Fibroblast of the aortic adventitia (primary cell): ENCODE measurements at places on chromosomes 4 and X. TPM values are rescaled to one million over a fixed set of nuclear protein-coding genes. Genes with fewer than 3 reads are reported as not detected.

- DNase-seq = no peak
These were observed 67.7 kb upstream of the SRD5A3 start for GRCh38 chr4:55278316-55278715.

- DNase-seq = no peak
These were observed 9.8 kb downstream of the SMIM9 start for GRCh38 chrX:154824638-154825037.

BEX3 gene
- total RNA-seq = 222 and 678 TPM in 2 replicates

ARSJ gene
- 12.4 and 23.8 TPM in 2 replicates for total RNA-seq

DNA sequence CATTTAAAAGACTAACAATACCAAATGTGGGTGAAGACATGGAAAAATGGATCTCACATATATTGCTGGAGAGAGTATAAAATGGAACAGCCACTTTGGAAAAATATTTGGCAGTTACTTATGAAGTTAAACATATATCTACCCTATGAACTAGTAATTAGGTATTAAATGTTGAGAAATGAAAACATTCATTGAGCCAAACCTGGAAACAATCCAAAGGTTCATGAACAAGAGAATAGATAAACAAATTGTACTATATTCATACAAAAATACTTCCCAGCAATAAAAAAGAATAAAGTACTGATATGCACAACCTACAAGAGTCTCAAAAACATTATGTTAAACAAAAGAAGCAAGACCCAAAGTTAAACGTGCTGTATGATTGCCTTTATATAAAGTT, 4.0 kb upstream of the EGF start:
- no peak for DNase-seq

HNRNPDL gene
- 97.0 and 148 TPM in 2 replicates for total RNA-seq

DNA sequence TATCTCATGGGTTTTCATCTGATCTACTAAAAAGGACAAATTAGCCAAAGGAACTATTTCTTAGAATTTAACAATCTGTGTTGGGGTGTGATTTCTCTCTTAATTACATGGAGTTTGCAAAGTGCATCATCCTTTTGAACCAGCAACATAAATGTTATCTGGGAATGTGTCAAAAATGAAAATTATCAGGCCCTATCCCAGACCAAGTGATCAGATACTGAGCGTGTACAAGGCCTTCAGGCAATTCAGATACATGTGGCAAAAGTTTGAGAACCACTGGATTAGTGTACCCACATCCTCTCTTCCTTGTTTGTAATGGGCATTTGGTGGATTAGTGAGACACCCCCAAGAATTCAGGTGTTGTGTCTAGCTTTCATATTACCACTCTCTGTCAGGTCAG, 3.8 kb downstream of the SH3D19 start:
- DNase-seq = no peak

DNA sequence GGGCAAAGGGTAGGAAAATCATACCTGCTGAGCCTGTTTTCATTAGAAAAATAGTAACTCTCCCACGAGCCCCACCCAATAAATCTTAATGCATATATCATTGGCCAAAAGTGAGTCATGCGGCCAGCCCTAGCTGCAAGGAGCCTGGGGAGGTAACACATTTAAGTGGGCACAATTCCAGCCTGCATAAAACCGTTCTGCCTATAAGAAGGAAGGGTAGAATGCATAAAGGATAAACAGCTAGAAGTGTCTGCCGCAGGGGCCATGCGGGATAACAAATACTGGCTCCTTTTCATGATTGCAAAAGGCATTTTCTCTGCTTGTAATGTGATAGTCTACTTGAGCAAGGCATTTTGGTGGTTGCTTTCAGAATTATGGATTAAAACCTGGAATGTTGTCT, 37.1 kb downstream of the EFHC2 start:
- DNase-seq = peak; percentile 1

- DNase-seq = no peak
These were observed 11.5 kb downstream of the ZFYVE28 start for GRCh38 chr4:2406920-2407319.

- DNase-seq = peak; percentile 18
These were observed 63.5 kb upstream of the ARHGAP36 start for GRCh38 chrX:130994671-130995070.

GRCh38 chrX:53312946-53313727, 31.8 kb upstream of the IQSEC2 start:
- DNase-seq = peak; percentile 66

GRCh38 chr4:74376888-74377483, 12.0 kb downstream of the EREG start:
- peak; percentile 83 for DNase-seq

RBM46 gene
- total RNA-seq = 0.57 TPM in 1 of 2 replicates, not detected in the other

ANAPC10 gene
- 4.9 and 33.0 TPM in 2 replicates for total RNA-seq

DNA sequence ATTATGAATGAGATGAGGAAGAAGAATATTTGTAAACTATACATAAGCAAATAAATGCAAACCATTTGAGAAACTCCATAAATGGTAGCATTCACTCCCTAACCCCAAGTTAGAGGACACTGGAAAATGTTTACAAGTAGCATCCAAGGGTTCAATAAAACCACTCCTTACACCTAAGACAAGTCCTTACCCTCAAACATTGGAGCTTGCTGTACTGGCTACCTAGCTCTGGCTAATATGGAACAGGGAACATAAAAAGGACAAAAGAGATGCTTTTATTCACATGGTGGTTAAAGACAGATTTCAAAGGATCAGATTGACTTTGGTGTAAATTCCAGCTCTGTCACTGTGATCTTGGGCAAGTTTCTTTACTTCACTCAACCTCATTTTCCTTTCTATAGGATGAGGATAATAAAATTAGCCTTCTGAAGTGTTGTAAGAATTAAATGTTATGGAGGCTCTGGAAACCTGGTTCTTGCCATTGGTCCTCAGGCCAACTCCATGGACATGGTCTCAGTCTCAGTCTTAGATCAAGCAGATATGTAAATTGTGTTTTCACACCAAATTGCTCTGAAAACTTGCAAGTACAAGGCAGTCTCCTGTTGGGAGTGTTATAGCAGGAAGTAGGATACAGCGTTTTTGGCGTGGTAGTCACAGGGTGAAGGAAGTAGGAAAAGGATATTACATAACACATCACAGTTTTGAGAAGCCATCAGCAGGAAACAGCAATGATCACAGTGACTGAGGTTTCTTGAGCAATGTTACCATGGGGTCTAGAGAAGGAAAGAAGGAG, 3.3 kb downstream of the CXCL1 start:
- peak; percentile 45 for DNase-seq

GRCh38 chr4:40308528-40309122, 26.5 kb upstream of the CHRNA9 start:
- DNase-seq = no peak

USP17L13 gene
- not detected in 2 replicates for total RNA-seq

CLDN22 gene
- under 0.01 TPM in 1 of 2 replicates, not detected in the other for total RNA-seq

- peak; percentile 86 for DNase-seq
These were observed 98.2 kb upstream of the ARSJ start for GRCh38 chr4:114077610-114078009.

DNA sequence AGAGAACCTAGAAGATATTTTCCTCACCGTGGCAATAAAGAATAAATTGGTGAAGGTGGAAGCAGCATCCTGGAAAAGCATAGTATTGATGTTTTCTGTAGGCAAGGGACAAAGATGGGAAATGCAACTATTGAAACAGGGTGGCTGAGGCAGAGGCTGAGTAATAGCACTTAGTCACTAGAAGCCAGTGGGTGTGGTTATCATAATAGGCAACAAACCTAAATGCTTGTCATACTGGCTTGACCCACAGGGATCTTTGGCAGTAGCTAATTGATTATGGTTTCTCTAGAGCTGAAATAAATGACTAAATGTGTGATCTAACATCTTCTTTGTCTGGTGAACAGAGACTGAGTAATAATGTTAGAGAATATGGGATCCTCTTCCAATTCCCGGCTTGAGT, 353.6 kb upstream of the RPS6KA3 start:
- peak; percentile 44 for DNase-seq

DNA sequence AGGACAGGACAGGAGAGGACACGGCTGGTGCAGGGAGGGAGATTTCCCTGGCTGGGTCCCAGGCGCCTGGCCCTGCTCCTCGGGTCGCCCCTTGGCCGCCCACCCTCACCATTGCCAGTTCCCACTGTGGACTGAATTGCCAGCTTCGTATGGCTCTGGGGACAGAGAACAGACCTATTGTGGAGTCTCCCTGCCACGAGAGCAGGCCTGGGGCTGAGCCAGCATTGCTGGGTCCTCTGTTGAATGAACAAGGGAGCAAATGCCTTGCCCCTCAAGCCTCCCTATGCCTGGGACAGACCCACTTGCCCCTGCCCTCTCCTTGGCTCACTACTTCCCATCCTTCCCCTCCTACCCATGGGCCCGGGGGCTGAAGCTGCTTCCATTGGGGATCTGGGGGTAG, 4.3 kb downstream of the PLXNA3 start:
- DNase-seq = no peak

DNA sequence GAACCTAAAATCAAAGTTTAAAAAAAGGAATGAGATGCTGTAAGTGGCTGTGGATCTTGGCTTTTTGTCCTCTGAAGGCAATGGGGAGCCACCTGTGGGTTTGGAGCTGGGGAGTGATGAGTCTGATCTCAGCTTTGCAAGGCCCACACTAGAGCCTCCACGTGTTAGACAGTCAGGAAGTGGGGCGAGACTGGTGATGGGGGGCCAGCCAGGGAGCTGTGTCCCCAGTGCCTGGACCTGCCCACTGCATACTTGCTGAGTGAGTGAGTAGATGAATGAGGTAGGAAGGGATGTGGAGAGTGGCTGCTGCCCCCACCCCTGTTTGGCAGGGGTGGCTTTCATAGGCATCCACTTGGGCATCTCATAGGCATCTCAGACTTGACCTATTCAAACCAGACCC, 84.0 kb downstream of the NHSL2 start:
- DNase-seq = no peak

DNA sequence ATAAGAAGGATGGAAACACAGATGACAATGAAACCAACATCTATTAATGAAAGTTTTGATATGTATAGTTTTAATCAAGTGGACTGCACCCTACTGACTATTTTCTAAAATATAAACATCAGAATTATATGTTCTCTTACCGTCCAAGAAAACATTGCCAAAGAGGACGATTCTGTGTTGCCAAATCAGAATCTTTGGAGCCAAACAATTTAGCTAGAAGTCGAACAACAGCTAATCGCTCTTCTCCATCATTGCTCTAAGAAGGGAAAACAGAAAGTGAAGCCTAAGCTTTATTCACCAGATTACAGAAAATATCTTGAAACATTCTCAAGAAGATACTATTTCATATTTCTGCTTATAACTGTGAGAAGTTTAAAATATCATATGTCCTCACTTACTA, 64.2 kb downstream of the PDS5A start:
- peak; percentile 6 for DNase-seq

CT45A10 gene
- total RNA-seq = not detected in 2 replicates

CXorf38 gene
- 2.8 and 10.0 TPM in 2 replicates for total RNA-seq

TSPAN6 gene
- total RNA-seq = 32.5 and 46.6 TPM in 2 replicates

DNA sequence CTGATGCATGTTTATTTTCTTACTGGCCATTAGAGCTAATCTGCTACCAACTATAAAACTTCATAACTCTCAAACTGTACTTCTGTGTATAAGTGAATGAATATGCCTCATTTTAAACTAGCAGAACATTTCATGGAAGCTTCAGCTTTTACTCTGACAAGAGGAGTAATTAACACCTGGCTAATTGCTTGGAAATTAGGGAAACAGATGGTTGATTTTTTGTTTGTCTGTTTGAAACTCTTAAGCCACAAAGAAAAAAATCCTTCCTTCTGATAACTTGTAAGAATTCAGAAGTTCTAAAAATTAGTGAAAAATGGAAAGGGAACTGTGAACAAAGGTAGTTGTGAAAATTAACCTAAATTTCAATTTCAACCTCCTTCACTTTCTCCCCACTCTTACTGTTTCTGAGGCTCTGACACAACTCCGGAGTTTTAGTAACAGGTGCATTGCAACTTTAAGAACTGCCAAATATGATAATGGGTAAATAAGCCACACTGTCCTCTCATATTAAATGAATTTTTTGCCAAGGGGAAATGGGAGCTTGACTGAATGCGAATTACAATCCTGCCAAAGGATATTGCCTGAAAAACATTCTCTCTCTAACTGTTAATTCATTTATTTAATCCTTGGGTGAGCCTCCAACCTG, 1.0 kb downstream of the EGF start:
- DNase-seq = no peak

- DNase-seq = no peak
These were observed 281.1 kb upstream of the ARX start for GRCh38 chrX:25296850-25297249.

GRCh38 chrX:134373736-134374135, 86.2 kb upstream of the HPRT1 start:
- no peak for DNase-seq
